ENCODE measurements at places on chromosomes 4 and X. TPM values are rescaled to one million over a fixed set of nuclear protein-coding genes. Genes with fewer than 3 reads are reported as not detected.

IL2 gene
- not detected for total RNA-seq

PASD1 gene
- not detected for total RNA-seq

FREM3 gene
- total RNA-seq, result 0.07 TPM

TKTL2 gene
- total RNA-seq, result not detected

PNCK gene
- 3.1 TPM for total RNA-seq

SSX4B gene
- not detected for total RNA-seq

CDKL2 gene
- total RNA-seq, result 2.3 TPM

ARSD gene
- 22.5 TPM for total RNA-seq

PGM2 gene
- total RNA-seq, result 26.5 TPM

SPIN2A gene
- total RNA-seq, result 0.53 TPM
